Uterus (tissue), 4 donors: ENCODE measurements at places on chromosomes 12 and 14. TPM values are rescaled to one million over a fixed set of nuclear protein-coding genes. Genes with fewer than 3 reads are reported as not detected.

GRCh38 chr12:98422359-98422758, 93.0 kb upstream of the TMPO start:
- no peak for DNase-seq

CCDC184 gene
- total RNA-seq: 9.1 TPM

- no peak for DNase-seq
Observed at GRCh38 chr12:124795081-124795948, 68.3 kb downstream of the SCARB1 start.

DNA sequence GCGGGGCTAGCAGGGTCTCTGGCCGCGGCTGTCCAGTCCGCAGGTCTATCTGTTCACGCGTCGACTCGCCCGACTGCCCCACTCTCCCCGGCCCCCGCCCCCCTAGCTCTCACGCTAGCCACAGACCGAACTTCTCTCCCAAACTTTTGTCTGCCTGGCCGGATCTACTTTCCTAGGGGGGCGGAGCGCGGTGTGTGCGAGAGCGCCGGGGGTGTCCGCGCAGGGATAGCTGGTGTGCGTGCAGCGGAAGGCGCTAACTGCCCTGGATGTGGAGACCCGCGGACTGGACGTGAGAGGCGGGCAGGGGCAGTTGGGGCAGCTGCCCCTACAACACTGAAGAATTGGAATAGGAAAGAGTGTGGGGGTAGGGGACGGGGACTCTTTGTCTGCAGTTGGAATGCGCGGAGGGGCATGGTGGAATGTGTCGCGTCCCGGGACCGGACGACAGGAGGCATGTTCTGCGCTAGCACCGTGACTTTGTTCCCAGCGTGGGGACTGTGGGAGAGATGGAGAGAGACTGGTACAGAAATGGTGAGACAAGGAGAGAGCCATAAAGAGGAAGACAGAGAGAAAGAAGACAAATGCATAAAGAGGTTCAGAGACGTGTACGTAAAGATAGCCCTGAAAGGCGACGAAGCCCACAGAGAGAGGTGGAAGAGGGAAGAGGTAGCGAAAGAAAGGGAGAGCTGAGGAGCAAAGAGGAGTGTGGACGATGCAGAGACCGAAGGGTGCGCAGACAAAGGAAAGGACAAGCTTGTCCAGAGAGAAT, at the start of gene AJUBA:
Gene AJUBA, minus strand, starts transcription at position 75 of the 769 bp plus-strand sequence. CDS start 285 bp downstream, outside the sequence.
- DNase-seq: peak; percentile 93

GRCh38 chr12:91926848-91927247, 218.8 kb downstream of the BTG1 start:
- DNase-seq: no peak

DNA sequence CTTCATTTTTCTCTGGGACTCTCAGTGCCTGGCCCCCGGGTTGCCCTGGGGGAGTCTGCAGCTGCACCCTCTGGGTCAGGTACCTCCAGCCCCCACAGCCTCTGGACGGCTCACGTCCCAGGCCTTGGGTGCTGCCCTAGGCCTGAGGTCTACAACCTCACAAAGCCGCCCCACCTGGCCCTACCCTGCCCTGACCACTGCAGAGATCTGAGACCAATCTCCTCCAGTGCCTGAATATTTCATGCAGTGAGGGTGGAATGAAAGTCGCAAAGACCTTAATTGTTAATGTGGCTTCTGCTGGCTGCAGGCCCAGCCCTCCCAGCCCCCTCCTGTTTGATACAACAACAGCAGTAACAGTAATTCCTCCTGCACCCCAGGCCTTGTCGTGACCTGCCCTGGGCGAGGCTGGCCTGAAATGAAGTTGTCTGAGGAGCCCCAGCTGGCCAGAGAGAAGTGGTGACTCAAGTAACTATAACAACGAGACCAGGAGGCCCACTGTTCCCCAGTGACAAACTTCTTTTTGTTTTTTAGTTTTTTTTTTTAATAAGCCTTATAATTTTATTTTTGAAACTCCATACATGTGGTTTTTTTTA, 8.8 kb upstream of the CCDC85C start:
- DNase-seq: no peak

GRCh38 chr12:6052206-6052939, 72.1 kb downstream of the VWF start:
- no peak for DNase-seq

CIT gene
- 0.51 TPM for total RNA-seq

SLC25A21 gene
- 2.0 TPM for total RNA-seq

DNA sequence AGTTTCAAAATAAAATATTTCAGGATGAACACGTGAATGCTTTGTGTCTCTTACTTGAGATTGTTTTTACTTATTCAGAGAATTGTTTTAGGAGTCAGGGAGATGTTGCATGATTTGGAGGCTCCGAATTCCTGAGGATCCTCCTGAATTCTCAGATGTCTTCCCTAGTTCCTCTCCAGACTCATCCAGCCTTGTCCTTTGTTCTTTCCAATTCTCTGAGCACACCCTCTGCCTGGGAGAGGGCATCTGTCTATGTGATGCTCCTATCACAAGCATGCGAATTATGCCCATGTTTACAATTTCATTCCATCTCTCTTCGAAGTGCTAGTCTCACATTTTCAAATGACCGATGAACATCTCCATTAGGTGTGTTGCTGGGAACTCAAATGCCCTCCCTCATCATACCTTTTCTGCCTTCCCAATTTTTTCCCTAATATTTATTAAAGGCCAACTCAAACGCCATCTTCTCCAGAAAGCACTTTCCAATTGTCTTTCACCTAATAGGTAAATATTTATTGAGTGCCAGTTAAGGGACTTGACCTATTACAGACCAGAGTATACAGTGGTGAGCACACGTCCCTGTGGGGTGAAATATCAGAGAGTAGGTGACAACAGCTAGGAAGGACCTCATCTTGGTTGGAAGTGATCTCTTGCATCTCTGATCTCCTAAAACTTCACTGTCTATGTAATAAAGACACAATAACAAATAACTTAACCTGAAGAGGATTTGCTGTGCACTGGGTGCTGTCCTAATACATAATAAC, 64.4 kb downstream of the ARF6 start:
- DNase-seq: no peak

GRCh38 chr14:71365361-71365760, 458.1 kb downstream of the PCNX1 start:
- DNase-seq: no peak

IPO4 gene
- 31.0 TPM for total RNA-seq

- no peak for DNase-seq
Observed at GRCh38 chr12:102215992-102216691, 18.5 kb upstream of the PMCH start.
